ENCODE measurements at places on chromosomes 3 and 15. TPM values are rescaled to one million over a fixed set of nuclear protein-coding genes. Genes with fewer than 3 reads are reported as not detected.

DNA sequence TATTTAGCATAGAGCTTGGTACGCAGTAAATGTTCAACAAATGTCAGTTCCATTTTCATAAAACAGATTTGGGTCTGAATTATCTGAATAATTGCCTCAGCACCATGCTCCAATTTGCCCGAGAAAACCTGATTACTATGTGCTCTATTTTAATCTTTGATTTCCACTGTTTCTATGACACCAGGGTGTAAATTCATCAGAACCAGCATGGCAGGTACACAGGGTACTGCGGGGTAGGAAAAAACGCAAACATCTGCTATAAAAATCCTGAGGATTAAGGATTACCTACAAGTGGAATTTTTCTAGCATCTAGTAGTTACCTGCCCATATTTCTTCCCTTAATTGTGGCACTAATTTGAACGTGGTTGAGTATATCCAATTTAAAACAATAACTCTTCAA lies 70.3 kb downstream of the RAD18 start:
- no peaks in the 10 kb centered on the region for H3K27me3 ChIP-seq
- no peak overlapping the region for H3K4me3 ChIP-seq
- H3K4me1 ChIP-seq: no peaks in the 10 kb centered on the region
- no peak overlapping the region for H3K27ac ChIP-seq

DNA sequence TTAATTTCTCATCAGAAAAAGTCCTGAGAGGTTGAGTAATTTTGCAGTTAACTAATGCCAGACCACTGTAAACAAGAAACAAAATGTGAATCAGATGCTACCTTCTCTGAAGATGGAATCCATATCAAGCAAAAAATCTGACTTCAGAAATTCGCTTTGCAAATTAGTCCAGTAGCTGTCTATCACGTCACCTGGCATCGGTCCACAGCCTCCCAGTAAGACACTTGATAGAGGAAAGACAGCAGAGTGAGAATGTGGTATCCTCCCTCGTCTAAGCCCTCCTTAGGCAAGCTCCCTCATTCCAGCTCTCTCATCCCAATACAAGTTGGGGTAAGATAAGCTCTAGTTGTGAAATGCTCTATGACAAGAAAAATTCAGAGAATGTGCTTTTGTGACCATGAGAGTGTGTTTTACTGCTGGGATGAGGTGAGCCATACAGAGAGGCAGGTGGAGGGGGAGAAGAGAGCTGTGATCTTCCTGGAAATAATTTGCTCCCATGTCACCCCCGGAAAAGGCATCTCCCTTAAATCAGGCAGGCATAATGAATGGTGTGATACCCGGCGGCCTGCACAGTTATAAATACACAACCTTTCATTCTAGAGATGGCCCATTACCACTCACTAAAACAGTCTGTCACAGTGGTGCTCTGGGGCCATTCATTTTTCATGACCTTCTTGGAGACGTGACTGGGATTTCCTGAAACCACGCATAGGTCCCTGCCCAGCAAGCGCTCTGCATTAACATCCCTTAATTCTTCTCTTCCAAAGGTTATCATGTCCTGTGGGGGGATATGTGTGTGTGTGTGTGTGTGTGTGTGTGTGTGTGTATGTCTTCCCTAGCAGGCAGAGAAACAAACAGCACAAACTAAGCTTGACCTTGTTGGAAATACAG lies 602.0 kb upstream of the KCNMB2 start:
- H3K36me3 ChIP-seq: no peaks in the 10 kb centered on the region
- H3K27ac ChIP-seq: no peak overlapping the region
- DNase-seq: no peak
- H3K4me3 ChIP-seq: no peak overlapping the region
- H3K4me1 ChIP-seq: peaks cover 7% of the 10 kb centered on the region

GRCh38 chr3:64170270-64170669 lies 55.0 kb downstream of the PRICKLE2 start:
- no peak overlapping the region for H3K27ac ChIP-seq
- H3K27me3 ChIP-seq: peaks cover 5% of the 10 kb centered on the region
- no peak for DNase-seq
- H3K36me3 ChIP-seq: no peaks in the 10 kb centered on the region
- no peaks in the 10 kb centered on the region for H3K4me1 ChIP-seq

DNA sequence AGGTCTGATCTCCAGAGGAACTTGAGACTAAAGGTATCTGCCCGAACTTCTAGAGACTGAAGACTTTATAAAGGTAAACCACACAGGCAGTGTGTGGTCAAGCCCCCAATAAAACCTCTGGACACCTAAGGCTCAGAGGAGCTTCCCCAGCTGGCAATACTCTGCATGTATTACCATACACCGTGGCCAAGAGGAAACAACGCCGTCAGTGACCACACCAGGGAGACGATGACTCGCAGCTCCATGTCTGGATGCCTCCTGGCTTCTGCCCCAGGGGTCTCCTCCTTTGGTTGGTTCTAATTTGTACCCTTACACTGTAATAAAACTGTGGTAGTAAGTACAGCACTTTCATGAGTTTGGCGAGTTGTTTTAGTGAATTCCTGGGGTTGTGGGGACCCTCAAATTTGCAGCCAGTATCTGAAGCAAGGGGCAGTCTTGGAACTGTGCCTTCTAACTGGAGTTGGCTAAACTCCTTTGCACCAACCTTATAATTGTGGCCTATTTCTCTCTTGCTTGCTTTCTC lies 32.1 kb upstream of the BCL2L10 start:
- H3K4me1 ChIP-seq: no peaks in the 10 kb centered on the region
- H3K36me3 ChIP-seq: peaks cover 14% of the 10 kb centered on the region
- DNase-seq: no peak
- H3K27me3 ChIP-seq: no peaks in the 10 kb centered on the region
- H3K27ac ChIP-seq: no peak overlapping the region

GRCh38 chr3:109066864-109067263 lies 51.1 kb downstream of the MORC1 start:
- DNase-seq: no peak
- no peaks in the 10 kb centered on the region for H3K36me3 ChIP-seq
- H3K4me1 ChIP-seq: no peaks in the 10 kb centered on the region

- H3K4me3 ChIP-seq: peak overlapping the region; percentile 19
- H3K4me1 ChIP-seq: peaks cover 35% of the 10 kb centered on the region
- H3K27ac ChIP-seq: peak overlapping the region; percentile 85
- no peaks in the 10 kb centered on the region for H3K27me3 ChIP-seq
These were observed 10.0 kb downstream of the TIMMDC1 start for GRCh38 chr3:119508172-119508845.

DNA sequence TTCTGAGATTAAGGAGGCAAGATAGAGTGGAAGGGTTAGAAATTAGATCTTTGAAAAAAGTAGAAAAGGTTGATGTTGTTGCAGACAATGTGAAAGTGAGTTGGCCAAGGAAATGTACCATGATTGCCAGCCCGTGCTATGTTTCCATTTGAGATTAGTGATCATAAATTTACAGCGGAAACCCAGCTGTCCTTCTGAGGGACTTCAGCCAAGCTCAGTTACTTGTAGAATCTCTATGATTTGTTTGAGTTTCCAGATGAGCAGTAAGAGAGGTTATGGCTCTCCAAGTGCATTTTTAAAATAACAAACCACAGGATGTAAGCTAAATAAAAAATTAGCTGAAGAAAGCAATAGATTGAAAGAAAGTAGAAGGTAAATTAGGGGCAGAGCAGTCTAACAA lies 54.2 kb upstream of the RBMS3 start:
- no peaks in the 10 kb centered on the region for H3K27me3 ChIP-seq
- no peak overlapping the region for H3K4me3 ChIP-seq
- H3K27ac ChIP-seq: no peak overlapping the region
- no peak for DNase-seq

- H3K4me1 ChIP-seq: no peaks in the 10 kb centered on the region
- no peak overlapping the region for H3K4me3 ChIP-seq
- no peaks in the 10 kb centered on the region for H3K36me3 ChIP-seq
These were observed 301.0 kb upstream of the TBL1XR1 start for GRCh38 chr3:177498037-177498857.

- no peaks in the 10 kb centered on the region for H3K36me3 ChIP-seq
- no peaks in the 10 kb centered on the region for H3K4me1 ChIP-seq
- DNase-seq: no peak
These were observed 118.2 kb upstream of the GOLIM4 start for GRCh38 chr3:168213920-168214319.

GRCh38 chr3:29319262-29319661 lies 38.4 kb downstream of the RBMS3 start:
- H3K27me3 ChIP-seq: peaks cover 2% of the 10 kb centered on the region
- no peak overlapping the region for H3K4me3 ChIP-seq
- no peak overlapping the region for H3K27ac ChIP-seq

CRYBG3 gene
- 1.3 TPM for total RNA-seq

RTP1 gene
- total RNA-seq: not detected

AHSG gene
- not detected for total RNA-seq
